ENCODE measurements at places on chromosomes 5 and 9.

GRCh38 chr9:132236662-132237311, 74.9 kb downstream of the NTNG2 start:
- no peak for DNase-seq

GRCh38 chr5:179344431-179345182, 654 bp downstream of the ADAMTS2 start:
- peak; percentile 18 for DNase-seq

DNA sequence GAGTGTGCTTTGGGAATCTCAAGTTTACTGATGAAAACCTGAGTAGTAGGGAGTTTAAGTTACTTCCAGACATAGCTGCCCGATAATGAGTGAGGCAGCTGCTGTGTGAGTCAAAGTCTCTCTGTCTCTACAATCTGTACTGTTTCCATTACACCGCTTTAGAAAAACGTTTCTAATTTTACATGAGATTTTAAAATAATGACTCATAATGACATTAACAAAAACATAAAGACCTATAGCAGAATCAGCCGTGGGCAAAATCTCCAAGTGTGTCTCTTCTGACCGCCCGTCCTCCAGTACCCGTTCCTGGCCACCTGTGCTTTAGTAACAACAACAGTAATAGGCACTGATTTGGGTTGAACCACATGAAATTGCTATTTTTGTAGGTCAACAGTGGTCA, 69.6 kb upstream of the PRRC1 start:
- peak; percentile 53 for DNase-seq

DNA sequence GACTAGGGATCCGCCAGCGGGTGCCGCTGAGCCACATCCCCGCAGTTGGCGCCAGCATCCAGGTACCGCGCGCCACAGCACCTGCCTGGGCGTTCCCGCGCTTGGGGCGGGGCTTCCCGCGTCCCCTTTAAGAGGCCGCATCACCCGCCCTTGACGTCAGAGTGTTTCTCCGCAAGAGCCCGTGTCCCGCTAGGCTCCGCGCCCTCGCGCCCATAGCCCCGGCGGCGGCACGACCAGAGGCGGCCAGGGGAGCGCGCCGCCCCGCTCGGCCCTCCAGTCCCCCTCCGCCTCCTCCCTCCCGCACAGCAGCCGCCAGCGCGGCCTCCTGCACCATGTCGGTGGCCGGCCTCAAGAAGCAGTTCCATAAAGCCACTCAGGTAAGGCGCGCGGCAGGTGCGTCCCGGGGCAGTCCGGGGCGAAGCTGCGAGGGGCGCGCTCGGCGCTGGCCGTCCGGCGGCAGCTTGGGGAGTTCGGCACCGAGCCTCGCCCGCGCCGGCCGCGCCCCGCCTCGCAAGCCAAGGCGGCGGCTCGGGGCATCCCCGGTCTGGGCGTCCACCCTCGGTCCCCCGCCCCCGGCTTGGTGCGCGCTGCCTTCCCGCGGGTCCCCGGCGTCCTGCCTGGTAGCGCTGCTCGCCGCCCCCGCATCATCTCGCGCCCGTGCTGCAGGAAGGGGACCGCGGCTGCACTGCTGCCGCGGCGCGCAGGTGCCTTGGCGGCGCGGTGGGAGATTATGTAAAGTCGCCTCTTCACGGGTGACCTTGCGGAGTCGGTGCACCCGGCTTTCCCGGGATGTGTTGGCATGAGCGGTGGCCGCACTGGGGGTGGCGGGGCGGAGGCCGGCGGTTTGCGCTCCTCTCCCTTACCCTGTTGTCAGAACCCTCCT, at the start of gene SH3GL2:
Gene SH3GL2 (plus strand): TSS at position 156 of the 883 bp plus-strand sequence.
- peak; percentile 8 for DNase-seq

DNA sequence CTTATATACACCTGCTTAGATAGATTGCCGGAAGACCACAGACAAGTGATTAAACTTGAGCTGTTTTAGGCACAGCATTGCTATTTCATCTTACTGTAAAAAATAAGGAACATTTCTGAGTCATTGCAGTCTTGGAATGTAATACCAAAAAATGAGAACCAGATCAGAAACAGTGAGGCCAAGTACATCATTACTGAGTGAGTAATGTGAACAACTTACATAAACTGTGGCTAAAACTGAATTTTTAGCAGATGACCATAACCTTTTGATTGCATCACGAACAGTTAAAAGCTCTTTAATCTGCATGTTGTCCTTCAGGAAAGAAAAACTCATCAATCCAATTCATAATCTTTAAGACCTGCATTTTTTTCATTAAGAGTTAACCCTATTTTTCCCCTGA, 157.1 kb upstream of the FGF10 start:
- peak; percentile 55 for DNase-seq

DNA sequence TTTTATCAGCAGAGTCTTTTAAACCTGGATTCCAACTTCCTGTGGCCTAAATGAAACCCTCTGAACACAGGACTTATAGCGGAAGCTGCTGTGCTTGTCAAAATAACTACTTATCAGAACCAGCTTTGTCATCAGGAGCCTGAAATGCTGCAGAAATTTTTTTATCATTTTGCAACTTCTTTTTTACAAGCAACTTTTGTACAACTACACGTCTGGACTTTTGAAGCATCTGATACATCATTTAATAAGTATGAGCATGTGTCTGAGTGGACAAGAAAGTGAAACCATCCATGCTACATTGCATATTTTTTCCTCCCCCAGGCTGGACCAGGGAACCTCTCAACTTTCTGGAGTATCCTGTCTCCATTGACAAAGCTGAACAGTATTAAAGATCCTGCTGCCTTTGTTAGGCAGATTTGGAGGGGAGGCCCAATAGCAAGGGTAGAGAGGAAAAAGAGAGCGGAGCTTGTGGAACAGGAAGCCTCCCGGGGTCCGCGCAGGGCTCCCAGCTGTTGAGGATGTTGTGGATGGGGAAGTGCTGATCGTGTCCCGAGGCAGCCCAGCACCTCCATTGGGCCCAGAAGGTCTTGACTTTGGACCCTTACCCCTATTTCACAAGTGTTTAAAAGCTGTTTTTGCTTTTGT, 196.6 kb downstream of the MSX2 start:
- no peak for DNase-seq

DNA sequence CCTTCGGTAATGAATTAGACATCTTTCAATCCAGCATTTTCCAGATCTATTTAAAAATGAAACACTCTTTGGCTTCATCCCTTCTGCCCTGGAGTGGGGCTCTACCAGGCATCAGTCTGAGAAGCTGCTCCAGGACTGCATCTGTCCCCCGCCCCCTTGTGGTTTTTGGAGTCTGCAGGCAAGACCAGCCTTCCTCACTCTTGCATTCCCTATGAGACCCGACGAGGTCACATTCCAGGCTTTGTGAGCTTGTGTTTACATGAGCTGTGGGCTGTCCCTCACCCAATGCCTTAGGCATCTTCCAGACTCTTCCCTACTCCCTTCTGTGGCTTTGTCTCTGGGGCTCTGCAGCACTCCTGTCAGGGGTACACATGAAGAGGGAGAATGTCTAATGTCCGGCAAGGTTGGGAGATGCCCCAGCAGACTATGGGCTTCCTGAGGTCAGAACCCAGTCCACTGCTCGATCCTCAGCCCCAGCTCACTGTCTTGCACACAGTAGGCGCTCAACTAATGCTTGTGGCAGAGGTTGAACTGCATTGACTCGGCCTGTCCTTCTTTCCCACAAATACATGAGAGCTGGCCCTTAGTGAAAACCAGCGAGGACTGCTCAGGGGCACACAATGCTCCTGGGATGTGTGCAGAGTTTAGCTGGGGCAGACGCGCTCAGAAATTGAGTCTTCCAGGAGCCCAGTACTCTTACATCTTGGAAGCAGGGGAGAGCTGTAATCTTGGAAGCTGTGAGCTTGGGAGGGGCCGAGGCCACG, 11.7 kb upstream of the GADD45G start:
- DNase-seq: peak; percentile 70

- DNase-seq: no peak
Measured at GRCh38 chr9:113817171-113817570, 58.9 kb upstream of the ZNF618 start.

- no peak for DNase-seq
Measured at GRCh38 chr5:93756372-93756771, 15.0 kb upstream of the POU5F2 start.

DNA sequence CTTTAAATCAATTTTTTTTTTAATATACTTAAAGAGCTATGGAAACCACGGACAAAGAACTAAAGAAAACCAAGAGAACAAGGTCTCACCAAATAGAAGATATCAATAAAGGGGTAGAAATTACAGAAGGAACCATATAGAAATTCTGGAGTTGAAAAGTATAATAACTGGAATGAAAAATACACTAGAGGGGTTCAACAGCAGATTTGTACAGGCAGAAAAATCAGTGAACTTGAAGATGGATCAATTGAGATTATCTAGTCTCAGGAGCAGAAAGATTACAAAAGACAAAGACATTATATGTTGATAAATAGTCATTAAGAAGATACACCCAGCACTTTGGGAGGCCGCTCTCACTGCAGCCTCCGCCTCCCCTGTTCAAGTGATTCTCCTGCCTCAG, 56.1 kb downstream of the GAPVD1 start:
- no peak for DNase-seq

GRCh38 chr5:111653408-111653807, 103.6 kb downstream of the NREP start:
- no peak for DNase-seq

DNA sequence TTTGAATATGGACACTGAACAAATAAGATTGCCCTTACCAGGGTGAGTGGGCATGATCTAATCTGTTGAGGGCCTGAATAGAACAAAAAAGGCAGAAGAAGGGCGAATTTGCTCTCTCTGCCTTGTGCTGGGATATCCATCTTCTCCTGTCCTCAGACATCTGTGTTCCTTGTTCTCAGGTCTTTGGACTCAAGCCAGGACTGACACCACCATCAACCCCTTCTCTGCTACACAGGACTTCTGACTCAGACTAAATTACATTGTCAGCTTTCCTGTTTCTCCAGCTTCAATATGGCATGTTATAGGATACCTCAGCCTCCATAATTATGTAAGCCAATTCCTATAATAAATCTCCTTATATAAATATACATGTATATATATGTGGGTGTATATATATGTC, 40.8 kb upstream of the SLCO6A1 start:
- DNase-seq: peak; percentile 22

GRCh38 chr5:137190031-137190430, 309.1 kb downstream of the SPOCK1 start:
- DNase-seq: peak; percentile 53

DNA sequence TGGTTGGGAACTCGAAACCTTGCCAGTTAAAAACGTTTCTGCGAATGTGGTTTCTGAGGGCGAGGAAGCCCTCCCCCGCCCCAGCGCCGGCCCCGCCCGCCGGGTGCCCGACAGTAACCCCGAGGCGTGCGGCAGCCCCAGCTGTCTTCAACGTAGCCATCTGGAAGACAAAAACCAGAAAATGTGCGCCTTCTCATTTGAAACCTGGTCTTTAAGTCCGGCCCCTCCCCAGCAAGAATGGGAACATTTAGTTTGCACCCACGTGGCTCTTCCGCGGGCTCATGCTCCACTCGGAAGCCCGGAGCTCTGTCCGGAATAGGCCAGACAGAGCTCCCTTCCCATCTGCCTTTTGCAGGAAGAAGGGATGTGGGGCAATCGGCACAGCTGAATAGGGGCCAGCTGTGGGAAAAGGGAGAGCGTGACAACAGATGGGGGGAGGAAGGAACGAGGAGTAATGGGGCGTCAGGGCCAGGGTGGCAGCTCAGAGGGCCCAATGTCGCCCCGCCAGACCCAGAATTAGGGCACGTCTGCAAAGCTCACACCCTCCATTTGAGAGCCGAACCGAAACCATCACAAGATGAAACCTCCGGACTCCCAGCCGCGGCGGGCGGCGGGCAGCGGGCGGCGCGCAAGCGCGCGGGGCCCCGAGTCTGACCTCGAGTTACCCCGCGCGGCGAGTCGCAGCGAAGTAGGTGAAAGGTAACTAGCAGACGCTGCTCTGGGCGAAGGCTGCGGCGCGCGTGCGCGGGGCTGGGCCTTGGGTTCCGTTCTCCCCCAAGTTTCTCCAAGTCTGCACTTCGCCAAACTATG, 63.4 kb upstream of the ABCA1 start:
- DNase-seq: peak; percentile 87

GRCh38 chr9:91994422-91994821, 44.4 kb upstream of the ROR2 start:
- DNase-seq: no peak

- DNase-seq: no peak
Measured at GRCh38 chr5:17690473-17690872, 56.2 kb downstream of the TAF11L14 start.

DNA sequence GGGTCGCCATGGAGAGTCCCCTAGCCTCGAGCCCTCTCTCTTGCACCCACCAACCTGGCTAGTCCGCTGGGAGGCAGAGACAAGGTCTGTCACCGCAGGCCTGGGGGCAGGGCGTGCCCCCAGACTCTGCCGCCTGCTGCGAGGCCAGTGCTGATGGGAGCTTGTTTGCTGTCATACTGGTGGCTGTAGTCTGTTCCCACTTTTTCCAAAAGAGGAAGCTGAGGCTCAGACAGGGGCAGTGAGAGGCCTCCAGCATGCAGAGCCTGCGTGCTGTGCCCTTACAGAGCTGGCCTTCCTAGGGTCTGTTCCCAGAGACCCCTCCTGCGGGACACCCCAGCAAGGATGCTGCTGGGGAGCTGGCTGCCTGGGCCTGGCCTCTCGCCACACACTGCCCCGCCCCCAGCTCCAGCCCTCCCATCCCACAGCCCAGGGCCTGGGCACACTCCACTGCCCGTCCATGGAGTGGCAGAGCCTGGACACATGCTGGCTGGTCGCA, 21.0 kb upstream of the SUSD3 start:
- no peak for DNase-seq

GRCh38 chr5:39194466-39195136, 24.8 kb downstream of the FYB1 start:
- peak; percentile 79 for DNase-seq

GRCh38 chr9:135815413-135815812, 91.9 kb downstream of the CAMSAP1 start:
- DNase-seq: no peak

GRCh38 chr9:137021979-137022661, 5.9 kb downstream of the ABCA2 start:
- DNase-seq: peak; percentile 20

- no peak for DNase-seq
Measured at GRCh38 chr9:120928015-120928482, 1.5 kb upstream of the TRAF1 start.

DNA sequence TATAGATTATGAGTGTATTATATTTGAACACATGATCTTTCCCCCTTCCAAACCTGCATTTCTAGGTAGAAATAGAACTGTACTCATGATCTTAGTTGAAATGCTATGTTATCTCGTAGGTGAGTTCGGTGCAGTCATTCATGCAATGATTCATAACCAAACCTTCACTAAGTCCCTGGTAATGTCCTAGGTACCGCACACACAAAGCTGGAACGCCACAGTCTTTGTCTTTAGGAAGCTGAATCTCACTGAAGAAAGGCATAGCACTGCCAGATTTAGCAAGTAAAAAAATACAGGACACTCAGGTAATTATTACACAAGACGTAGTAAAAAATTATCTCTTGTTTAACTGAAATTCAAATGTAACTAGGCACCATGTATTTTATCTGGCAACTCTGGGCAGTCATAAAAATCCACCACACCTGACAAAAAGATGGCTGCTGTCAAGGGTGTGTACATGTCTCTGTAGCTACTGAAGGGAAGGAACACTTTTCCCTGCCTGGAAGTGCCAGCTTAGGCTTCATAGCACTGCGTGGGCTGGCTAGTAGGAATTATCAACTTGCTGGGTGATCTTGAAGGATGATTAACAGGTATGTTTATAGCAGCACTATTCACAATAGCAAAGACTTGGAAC, 28.0 kb upstream of the TXN start:
- no peak for DNase-seq

- no peak for DNase-seq
Measured at GRCh38 chr9:12781226-12781733, 6.5 kb downstream of the LURAP1L start.
